ENCODE measurements at places on chromosomes 7 and 10. TPM values are rescaled to one million over a fixed set of nuclear protein-coding genes. Genes with fewer than 3 reads are reported as not detected.

GRCh38 chr7:142808802-142809583 is 38.2 kb downstream of the PRSS2 start:
- peak; percentile 45 for DNase-seq

GRCh38 chr10:19570120-19570519 is 246.1 kb upstream of the PLXDC2 start:
- DNase-seq, result no peak

The CFAP46 gene
- total RNA-seq, result not detected

DNA sequence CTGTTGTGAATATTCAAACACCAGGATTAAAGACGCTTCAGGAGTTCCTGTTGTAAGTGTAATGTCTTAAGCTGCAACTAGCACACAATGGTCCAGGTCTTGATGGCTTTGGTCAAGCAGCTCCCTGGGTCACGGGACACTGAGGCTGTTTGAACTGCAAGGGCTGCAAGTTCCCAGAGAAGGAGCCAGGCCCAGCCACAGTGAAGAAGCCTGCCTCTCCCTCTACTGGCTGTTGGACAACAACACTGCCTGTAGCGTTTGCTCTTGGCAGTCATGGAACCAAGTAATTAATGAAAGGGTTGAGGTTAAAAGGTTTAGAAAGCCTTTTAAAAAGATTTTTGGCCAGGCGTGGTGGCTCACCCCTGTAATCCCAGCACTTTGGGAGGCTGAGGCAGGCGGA is 31.9 kb upstream of the GUSB start:
- peak; percentile 33 for DNase-seq

DNA sequence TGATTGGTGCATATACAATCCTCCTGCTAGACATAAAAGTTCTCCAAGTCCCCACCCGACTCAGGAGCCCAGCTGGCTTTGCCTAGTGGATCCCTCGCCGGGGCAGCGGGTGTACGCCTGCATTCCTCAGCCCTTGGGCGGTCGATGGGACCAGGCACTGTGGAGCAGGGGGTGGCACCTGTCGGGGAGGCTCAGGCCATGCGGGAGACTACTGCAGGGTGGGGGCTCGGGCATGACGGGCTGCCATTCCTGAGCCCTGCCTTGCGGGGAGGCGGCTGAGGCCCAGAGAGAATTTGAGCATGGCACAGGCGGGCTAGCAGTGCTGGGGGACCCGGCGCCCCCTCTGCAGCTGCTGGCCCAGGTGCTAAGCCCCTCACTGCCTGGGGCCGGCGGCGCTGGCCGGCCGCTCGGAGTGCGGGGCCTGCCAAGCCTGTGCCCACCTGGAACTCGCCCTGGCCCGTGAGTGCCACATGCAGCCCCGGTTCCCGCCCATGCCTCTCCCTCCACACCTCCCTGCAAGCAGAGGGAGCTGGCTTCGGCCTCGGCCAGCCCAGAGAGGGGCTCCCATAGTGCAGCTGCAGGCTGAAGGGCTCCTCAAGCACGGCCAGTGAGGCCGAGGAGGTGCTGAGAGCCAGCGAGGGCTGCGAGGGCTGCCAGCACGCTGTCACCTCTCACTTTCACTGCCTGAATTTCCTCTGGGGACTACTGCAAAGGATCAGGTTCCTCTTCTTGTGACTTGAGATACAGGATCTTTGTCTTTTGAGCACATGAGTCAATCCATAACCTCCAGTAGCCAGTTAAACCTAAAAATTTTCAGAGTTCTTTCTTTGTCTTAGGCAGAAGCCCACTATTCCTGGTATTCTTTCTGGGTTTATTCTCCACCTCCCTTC is 25.1 kb upstream of the ELOVL3 start:
- no peak for DNase-seq

DNA sequence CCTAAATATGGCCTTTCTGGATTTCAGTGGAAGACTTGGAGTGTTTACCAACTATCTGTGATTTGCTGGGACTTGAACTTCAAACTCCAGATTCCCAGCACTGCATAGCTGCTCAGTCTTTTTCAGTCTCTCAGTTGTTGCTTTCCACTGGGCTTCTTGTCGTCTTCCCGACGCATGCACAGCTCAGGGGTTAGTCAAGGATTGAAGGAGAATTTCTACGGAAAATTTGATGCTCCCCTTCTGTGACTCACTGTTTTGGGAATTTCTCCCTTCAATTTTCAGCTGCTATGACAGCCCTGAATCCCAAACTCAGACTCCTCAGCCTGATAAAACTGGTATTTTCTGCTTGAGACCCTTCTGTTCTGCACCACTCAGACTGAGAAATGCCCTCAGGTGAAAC is 91.7 kb downstream of the CYP26A1 start:
- DNase-seq, result no peak

GRCh38 chr10:44513591-44513990 is 128.7 kb upstream of the CXCL12 start:
- DNase-seq, result no peak

GRCh38 chr7:94099679-94100078 is 95.5 kb upstream of the BET1 start:
- DNase-seq, result no peak

The EVX1 gene
- total RNA-seq, result not detected

DNA sequence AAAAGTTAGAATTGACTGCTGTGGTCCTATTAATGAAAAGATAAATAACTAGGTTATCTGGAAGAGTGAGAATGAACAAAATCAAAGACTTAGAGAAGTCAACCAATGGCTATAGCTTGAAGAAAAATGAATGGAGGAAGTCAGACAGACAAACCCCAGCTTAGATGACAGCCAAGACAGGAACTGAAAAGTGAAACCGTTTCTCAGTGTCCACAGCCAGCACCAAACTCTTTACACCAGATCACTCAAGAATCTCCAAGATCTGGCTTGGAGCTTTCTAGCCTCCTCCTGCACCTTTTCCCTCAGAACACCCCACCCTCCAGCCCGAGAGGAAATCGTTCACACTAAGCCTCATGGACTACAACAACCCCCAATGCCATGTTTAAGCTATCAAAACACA is 167.0 kb downstream of the SFMBT2 start:
- DNase-seq, result no peak

DNA sequence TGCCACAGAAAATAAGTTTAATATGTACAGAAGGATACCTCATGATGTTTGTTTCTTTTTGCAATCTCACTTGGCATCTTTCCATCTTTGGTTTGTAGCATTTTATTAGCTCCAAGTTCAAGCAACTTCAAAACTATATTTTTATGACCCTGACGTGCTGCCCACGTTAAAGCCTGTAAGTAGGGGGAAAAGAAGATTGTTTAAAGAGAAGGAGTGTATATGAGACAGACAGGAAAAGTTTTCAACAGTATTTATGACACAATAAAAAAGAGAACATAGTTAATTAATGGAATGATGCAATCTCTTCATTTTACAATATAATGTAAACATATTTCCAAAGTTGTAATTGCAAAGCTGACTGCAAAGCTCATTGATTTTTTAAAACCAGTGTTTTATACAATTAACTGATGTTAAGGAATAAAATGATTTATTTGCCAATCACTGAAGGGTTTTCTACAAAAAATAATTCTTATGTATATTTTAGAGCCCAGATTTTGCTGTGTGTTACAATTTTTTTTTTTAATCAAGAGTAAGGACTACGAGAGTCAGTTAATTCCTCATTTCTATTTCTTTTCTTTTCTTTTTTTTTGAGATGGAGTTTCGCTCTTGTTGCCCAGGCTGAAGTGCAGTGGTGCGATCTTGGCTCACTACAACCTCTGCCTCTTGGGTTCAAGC is 42.5 kb downstream of the ASZ1 start:
- DNase-seq, result no peak

The CD36 gene
- total RNA-seq, result not detected

The MYH16 gene
- 0.97 TPM for total RNA-seq

- DNase-seq, result no peak
These were observed 109.5 kb upstream of the GJD4 start for GRCh38 chr10:35495521-35496119.

GRCh38 chr7:112510001-112510742 is 29.4 kb downstream of the LSMEM1 start:
- DNase-seq, result no peak

The TPK1 gene
- 13.2 TPM for total RNA-seq

Data from Calu3 (cell line).